Colonic mucosa (tissue), 4 donors: ENCODE measurements at places on chromosomes 4 and X.

DNA sequence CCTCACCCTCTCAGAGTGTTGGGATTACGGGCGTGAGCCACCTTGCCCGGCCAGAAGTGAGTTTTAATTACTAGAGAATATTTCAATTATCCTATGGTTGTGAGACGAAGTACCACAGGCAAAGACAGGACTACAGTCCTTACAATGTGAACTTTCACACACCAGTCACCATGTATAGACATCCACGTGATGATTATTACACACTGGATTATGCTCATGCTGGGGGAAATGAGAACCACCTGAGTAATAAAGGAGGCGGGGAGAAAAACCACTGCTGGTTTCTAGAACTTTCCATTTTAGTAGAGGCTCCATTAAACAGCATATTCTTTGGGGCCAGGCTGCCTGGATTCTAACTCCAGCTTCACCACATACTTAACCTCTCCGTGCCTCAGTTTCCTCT lies 42.5 kb upstream of the TLR2 start:
- DNase-seq = no peak

DNA sequence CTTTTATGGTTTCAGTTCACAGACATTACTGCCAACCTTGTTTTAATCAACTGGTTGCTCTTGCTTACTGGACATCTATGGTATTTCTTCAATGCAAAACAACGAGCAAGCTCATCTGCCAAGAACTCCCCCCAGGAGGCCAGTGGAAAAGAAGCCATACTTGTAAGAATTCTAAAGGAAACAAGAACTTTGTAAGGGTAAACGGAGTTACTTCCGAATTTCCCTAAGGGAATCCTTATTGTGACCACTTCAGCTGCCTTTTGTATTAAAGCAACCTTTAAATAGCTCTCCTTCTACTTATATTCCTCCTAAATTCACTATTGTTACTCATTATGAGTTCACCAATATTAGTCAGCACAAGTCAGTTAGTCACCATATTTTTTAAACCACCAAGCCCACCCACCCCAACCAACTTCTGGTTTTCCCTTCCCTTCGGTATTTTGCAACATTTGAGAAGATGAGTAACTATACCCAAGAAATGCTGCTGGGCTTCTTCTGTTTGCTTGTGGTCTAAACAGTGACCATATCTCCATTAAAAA lies 602.8 kb upstream of the DIPK2B start:
- no peak for DNase-seq

- DNase-seq = no peak
These were observed 364.7 kb downstream of the PCDH7 start for GRCh38 chr4:31084806-31085416.

GRCh38 chr4:21915761-21916160 lies 32.8 kb downstream of the KCNIP4 start:
- DNase-seq = no peak

DNA sequence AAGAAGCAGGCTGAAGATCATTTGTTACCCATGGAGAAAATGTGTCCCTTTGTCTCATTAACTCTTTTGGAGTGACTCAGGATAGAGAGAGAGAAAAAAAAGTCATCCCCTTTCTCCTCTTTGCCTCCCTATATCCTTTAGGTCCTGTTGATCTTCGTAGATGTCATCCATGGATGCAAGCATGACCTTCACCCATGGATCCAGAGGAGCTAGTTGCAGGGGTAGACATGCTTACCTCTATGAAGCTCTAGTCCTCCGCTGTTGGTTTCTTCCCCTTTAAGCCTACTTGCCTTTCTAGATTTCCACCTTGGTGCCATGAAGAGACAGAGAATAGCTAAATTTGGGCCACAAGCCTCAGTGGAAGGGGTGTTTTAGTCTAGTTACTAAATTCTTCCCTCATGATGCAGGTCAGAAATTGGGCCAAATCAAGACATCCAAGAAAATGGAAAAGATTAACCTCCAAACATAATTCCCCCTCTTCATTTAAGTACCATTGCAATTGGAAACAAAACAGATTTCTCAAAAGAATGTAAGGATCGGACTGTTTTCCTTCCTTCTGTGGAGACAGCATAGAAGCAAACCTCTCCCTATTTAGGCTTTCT lies 178.4 kb downstream of the TECRL start:
- no peak for DNase-seq

- no peak for DNase-seq
These were observed 8.1 kb downstream of the HGFAC start for GRCh38 chr4:3449574-3450534.

- no peak for DNase-seq
These were observed 25.2 kb upstream of the FAM241A start for GRCh38 chr4:112120021-112120420.

- DNase-seq = no peak
These were observed 48.9 kb downstream of the JADE3 start for GRCh38 chrX:46961097-46961496.

DNA sequence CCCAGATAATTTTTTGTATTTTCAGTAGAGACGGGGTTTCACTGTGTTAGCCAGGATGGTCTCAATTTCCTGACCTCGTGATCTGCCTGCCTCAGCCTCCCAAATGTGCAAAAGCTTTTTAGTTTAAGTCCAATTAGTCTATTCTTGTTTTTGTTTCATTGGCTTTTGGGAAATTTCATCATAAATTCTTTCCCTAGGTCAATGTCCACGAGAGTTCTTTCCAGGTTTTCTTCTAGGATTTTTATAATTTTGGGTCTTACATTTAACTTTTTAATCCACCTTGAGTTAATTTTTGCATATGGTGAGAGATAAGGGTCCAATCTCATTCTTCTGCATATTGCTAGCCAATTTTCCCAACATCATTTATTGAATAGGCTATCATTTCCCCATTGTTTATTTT lies 36.3 kb upstream of the PDLIM5 start:
- no peak for DNase-seq

DNA sequence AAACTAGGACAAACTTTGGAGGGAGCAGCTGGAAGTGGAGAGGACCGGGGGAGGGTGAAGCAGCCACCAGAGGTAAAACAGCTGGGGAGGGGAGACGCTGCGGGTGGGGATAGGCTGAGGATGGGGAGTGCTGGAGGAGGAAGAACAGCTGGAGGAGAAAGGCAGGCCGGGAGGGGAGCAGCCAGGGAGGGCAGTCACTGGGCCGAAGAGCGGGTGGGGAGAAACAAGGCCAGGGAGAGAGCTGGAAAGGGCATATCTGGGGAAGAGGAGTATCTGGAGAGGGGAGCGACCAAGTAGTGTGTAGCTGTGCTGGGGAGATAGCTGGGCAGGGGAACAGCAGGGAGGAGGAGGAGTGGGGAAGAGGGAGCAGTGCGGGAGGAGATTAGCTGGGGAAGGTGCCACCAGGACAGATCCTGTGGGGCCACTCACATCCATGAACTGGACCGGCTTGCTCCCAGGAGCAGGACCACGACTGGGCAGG lies 2.7 kb downstream of the SLC38A5 start:
- no peak for DNase-seq
